ENCODE measurements at places on chromosomes 2 and 18.

DNA sequence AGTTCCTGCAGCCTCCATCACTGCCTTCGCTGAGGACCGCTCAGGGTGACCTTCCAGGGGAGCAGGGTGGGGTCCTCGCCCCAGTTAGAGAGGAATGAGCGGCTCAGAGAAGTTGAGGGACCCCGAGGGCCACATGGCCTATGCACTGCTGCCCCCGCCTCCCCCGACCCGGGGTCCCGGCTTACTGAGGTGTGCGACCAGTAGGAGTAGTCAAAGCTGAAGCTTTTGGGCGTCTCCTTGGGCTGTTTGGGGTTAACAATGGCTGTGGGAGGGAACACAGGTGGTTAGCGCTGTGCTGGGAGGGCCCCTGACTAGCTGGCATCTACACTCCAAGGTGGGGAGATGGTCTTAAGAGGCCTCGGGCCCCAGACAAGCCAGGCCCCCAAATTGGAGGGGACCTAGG is 31.0 kb downstream of the KIF1A start:
- DNase-seq: no peak

- DNase-seq: no peak
These were observed 393.7 kb upstream of the FANCL start for GRCh38 chr2:58634653-58635370.

DNA sequence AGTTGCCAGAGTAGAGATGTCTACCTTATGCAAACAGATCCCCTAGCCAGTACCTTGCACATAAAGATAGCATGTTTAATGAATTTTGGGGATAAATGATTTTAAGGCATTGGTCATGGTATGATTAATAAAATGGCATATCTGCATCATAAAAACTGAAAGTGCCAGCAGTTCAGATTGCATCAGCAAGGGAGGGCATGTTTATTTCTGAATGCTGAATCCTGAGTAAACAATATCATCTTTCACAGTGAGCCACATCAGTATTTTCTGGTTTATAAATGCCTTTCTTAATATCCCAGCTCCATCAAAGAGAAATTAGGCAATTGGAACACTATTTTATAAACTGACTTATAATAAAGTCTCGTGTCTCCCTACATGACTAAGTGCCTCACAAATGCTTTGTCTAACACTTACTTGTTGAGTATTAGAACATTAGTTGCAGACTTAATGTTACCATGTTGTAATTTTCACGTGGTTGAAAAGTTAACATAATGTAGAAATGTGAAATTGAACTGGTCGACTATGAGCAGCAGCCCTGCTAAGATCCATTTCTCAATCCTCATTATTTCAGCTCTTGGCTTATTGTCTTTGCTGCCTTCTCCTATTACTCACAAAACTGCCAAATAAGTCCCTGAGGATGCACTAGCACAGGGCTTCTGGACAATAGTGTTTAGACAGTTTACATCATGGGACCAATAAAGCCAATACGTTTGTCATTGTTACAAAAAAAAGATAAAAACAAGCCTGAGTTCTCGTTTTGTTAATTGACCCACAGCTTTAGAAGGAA is 48.0 kb downstream of the LANCL1 start:
- no peak for DNase-seq

GRCh38 chr18:36814994-36815393 is 13.8 kb downstream of the TPGS2 start:
- peak; percentile 17 for DNase-seq

DNA sequence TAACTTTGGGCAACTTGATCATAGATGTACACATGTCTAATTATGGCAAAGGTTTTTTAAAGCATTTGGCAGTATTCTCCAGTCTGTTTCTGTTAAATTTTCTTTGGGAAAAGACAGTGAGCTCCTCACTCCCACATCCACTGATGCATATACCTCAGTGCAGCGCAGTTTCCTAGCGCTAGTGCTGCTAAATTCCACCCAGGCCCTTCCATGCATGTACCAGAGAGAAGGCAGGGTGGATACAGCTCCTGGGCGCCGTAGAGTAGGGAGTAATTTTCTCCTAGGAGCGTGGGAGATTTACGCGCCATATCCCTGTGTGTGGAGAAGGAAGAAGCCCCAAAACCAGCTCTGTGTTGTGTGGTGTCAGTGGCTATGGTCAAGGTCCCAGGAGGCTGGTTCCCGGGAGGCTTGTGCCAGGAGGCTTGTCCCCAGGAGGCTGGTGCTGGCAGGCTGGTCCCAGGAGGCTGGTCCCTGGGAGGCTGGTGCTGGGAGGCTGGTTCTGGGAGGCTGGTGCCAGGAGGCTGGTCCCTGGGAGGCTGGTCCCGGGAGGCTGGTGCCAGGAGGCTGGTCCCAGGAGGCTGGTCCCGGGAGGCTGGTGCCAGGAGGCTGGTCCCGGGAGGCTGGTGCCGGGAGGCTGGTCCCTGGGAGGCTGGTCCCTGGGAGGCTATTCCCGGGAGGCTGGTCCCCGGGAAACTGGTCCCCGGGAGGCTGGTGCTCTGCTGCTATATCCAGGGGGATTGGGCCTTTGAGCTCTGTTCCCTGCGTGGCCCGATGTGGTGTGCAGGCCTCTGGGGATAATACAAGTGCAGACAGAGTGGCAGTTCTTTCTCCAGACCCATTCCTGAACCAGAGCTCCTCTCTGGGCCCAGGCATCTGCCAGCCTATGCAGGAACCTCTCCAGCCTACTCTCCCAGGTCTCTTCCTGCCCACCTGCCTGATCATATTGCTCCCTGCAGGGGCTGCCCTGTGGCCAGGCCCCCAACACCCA is 161.2 kb downstream of the SEPTIN10 start:
- no peak for DNase-seq

- no peak for DNase-seq
These were observed 1208.8 kb upstream of the LRRTM1 start for GRCh38 chr2:81513328-81513727.

GRCh38 chr2:66874411-66874810 is 439.5 kb downstream of the MEIS1 start:
- no peak for DNase-seq

GRCh38 chr2:101089419-101089818 is 61.8 kb downstream of the TBC1D8 start:
- no peak for DNase-seq

GRCh38 chr2:28658369-28658768 is 93.3 kb upstream of the PPP1CB start:
- no peak for DNase-seq

DNA sequence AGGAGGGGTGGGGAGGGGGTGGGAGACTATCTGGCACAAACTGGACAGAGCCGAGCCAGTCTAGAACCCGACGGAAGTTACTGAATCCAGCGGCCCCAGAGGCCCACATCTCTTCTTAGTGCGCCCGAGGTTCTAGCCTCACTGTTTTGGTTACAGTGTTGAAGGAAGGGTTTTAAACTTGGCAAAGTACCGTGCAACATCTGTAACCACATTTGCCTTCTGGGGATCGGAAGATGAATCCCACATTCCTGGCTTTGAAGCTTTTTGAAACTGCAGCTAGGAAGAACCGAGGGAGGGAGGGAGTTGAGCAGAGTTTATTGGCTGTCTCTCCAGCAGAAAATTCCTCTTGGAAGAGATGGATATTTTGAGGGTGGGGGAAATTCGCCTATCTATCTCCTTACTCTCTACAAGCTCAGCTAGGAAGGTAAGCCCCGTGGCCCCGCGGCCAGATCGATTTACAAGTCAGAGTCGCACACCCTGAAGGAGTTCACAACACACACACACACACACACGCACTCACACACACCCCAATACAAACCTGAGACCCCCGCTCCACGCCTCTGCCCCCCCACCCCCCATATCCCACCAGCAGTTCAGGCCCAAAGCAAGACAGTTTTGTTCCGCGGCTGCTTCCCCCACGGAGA is 1.0 kb downstream of the ACVR1 start:
- DNase-seq: no peak

All from NCI-H1092 (cell line).